ENCODE measurements at places on chromosomes 16 and 17.

DNA sequence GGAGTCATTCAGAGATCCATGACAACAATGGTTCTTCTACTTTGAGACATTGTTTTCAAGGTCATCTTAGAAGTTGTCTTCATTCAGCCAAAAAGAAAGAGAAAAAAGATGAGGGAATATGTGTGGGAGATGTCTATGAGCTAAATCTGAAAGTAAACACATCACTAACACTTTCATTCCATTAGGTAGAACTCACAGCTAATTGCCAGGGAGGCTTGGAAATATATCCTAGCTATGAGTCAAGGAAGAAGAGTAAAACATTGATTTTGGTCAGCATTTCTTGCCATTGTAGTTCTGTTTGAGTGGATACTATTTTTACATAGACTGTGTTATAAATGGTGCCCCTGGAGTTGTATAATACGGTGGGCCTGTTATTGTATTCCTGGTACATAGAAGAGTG lies 316.4 kb upstream of the MYOCD start:
- DNase-seq, result no peak

DNA sequence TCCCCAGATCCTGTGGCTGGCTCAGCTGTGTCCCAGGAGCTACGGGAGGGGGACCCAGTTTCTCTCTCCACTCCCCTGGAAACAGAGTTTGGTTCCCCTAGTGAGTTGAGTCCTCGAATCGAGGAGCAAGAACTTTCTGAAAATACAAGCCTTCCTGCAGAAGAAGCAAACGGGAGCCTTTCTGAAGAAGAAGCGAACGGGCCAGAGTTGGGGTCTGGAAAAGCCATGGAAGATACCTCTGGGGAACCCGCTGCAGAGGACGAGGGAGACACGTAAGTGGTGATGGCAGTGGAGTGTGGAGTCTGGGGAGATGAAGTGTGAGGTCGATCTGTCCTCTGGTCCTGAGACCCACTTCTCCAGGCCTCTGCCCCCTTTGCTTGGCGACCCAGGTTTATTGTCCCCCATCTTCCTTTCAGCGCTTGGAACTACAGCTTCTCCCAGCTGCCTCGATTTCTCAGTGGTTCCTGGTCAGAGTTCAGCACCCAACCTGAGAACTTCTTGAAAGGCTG lies 585 bp downstream of the WRAP53 start:
- DNase-seq, result no peak

GRCh38 chr17:14755002-14755401 lies 454.1 kb downstream of the HS3ST3B1 start:
- no peak for DNase-seq

DNA sequence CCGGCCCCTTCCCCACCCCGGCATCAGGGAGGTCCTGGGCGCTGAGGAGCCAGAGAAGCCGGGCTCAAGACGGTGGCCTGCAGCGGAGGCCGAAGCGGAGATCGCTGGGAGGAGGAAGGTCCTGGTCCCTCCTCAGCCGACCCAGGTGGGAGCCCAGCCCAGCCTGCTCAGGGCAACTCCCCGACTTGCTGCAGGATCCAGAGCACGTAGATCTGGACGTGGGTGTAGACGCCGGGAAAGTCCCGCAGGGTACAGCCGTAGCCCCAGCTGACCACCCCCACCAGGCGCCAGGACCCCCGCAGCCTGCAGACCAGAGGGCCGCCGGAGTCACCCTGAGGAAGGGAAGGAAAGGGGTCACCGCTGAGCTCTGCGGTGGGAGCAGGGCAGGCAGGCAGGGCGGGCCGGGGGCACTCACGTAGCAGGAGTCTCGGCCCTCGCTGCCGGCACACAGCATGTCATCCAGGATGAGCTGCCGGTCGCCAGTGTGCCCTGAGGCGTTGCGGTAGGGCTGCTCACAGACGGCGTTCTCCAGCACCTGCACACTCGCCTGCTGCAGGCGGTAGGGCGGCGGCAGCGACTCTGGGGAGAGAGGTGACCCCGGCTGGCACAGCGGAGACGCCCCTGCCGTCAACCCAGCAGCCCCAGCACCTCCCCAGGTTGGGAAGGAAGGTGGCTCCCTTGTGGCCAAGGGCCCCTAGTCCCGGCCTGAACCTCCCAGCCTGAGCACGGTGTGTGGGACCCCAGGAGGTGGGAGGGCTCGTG lies 5.4 kb downstream of the TPSD1 start:
- no peak for DNase-seq

GRCh38 chr17:73030995-73031394 lies 61.5 kb downstream of the SLC39A11 start:
- no peak for DNase-seq

- no peak for DNase-seq
Measured at GRCh38 chr17:64459284-64459747, 10.4 kb downstream of the MILR1 start.

GRCh38 chr17:29179232-29180033 lies 765 bp downstream of the MYO18A start:
- DNase-seq, result no peak

GRCh38 chr16:3878610-3879009 lies 1.9 kb downstream of the CREBBP start:
- no peak for DNase-seq

DNA sequence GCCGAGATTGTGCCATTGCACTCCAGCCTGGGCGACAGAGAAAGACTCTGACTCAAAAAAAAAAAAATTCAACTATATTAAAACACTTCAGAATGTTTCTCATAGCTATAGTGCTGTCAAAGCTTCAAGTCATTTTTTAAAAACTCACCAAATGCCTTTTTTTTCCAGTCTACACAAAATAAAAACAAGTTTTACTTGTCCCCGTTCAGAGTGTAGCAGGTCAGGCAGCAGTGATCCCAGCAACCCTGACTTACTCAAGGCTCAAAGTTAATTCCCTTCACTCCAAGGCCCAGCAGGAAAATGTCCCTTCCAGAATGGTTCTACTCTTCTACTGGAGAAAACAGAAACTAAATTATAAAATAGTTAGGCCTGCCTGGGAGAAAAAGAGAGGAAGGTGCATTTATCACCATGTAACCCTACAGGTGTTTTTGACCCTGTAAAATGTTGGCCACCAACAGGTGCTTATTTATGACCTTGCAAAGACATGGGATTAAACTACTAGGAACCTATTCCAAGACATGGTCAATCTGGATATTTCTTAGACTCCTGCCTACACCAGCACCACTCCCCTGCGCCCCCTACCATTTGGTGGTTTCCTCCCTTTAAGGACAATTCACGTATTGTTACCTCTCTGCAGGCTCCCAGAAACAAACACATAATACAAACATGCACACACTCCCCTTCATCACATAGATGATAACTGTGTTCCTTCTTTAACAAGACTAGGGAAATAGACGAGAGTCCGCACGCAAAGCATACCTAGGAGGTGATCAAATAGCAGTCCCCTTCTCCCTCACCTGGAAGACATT lies 5.4 kb downstream of the AMFR start:
- DNase-seq, result no peak

GRCh38 chr17:38864636-38865398 lies 5.0 kb upstream of the LASP1 start:
- DNase-seq, result no peak

GRCh38 chr17:67682196-67682595 lies 35.5 kb upstream of the NOL11 start:
- DNase-seq, result no peak

- no peak for DNase-seq
Measured at GRCh38 chr17:30831257-30831656, 509 bp upstream of the ATAD5 start.

DNA sequence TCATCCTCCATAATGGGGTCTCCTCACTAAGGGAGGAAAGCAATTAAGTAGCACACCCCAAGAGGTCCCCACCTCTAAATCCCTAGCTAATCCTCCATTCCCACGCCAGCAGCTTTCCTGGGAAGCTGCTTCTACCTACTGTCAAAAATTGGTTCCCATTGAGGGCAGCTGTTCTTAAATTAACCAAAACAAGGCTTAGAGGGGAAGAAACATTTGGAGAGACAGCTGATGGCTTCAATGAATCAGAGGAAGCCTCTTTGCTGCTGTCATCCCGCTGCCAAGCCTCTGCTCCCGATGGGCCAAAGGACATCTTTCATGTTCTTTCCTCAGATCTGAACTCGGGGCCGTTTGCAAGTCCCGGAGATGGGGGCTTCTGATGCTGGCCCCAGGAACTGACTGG lies 26.6 kb downstream of the AIPL1 start:
- no peak for DNase-seq

GRCh38 chr16:5601957-5602356 lies 504.4 kb upstream of the EEF2KMT start:
- no peak for DNase-seq

DNA sequence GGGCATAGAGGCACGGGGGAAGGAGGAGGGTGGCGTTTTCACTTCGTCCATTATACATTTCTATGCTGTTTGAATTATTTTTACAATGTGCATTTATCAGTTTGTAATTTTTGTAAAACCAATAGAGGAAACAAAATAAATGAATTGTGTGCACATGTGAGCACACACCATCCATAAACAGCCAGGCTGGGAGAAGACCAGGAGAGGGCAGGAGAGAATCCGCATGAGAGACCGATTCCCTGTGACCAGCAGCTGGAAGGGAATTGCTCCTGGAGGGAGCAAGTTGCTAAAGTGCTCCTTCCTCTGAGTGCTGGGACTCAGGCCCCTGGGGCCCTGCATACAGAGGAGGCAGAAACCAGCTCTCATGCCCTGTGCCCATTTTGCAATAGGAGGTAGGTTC lies 126.0 kb downstream of the ABCC12 start:
- no peak for DNase-seq

GRCh38 chr16:16150117-16150877 lies 73.0 kb downstream of the ABCC6 start:
- DNase-seq, result peak; percentile 9

DNA sequence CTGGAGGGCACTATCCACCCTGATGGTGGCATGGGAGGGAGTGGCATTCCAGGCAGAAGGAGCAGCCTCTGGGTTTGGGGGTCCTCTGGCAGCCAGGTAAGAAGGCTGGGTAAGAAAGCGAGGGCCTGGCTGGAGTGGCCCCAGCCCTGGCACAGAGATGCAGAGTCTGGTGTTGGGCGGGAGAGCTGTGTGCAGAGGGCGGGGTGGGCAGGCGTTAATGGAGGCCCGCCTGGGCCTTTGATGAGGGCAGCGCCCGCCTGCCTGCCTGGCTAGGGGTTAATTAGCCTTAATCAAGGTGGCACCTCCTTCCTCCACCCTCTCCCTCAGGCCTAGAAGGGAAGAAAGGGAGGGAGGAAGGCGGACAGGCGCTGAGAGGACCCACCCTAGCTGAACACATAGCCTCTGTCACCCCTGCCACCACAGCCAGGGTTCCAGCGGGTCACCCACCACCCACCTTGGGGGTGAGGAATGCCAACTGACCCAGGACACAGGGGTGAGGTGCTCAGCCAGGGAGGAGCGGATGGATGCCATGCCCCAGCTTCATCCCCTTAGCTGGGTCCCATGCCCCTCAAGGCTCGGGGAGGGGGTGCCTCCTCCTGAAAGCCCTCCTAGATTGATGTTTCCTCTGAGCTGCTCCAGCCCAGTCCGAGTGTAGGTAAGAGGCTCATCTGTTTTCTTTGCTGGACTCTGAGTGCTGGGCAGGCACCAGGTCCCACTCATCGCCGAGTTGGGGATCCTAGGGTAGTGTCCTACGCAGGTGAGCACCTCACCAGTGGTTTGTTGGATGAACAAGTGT lies 13.4 kb upstream of the FAM83G start:
- DNase-seq, result no peak

- no peak for DNase-seq
Measured at GRCh38 chr16:20122011-20122410, 48.3 kb upstream of the GPR139 start.

GRCh38 chr16:761625-762513 lies 1.3 kb downstream of the MSLN start:
- DNase-seq, result no peak

GRCh38 chr17:56602292-56603130 lies 9.0 kb downstream of the NOG start:
- DNase-seq, result no peak

GRCh38 chr17:965311-965989 lies 14.1 kb downstream of the NXN start:
- DNase-seq, result no peak

DNA sequence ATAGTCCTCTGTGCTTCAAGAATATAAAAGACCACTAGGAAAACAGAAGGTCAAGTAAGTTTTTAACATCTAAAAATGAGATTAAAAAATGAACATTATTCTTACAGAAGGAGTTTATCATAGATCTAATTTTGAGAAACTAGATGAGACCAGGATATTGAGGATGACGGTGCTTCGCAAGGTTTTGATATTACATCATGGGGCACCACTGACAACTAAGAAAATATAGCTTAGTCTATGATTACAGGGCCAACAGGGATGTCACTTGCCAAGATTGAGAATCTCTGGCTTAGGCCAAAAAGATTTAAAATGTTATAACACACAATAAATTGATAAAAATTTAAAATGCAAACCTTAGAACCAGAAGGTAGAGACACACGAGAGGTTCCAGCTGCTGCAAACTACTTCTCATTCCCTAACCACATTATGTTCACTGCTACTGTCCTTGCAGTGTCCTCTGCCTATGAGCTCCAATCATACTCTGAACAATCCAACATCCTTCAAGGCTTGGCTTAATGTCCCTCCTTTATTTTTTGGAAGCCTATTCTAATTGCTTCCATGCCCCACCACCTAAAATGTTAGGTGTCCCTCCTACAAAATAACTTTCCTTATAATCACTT lies 33.2 kb downstream of the USP32 start:
- DNase-seq, result no peak

GRCh38 chr17:20191056-20191455 lies 181.9 kb downstream of the SPECC1 start:
- DNase-seq, result peak; percentile 72

GRCh38 chr16:7990626-7991260 lies 599.6 kb downstream of the TMEM114 start:
- DNase-seq, result no peak

All from GM04504 (cell line).